ENCODE measurements at places on chromosomes 7 and 10.
A peak's percentile ranks its signal among the peaks of the same experiment; 100 is the strongest.

- DNase-seq, result no peak
These were observed 237.7 kb upstream of the PLXDC2 start for GRCh38 chr10:19578571-19578970.

GRCh38 chr10:133127291-133128125, 32.5 kb upstream of the KNDC1 start:
- no peak for DNase-seq

DNA sequence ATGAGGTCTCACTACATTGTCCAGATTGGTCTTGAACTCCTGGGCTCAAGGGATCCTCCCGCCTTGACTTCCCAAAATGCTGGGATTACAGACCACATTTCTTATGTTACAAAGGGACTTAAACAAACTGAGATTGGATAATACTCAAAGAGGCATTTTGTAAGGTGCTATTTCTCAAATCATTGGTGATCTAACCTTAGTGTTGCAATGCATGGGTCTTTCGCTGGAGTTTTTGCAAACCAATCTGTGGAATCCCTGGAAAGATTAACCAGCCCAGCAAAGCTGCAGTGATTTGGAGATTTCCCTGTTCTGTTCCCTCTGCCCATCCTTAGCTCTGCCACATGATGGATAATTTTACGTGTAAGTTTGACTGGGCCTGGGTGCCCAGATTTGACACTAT, 20.4 kb upstream of the ECHDC3 start:
- DNase-seq, result no peak

DNA sequence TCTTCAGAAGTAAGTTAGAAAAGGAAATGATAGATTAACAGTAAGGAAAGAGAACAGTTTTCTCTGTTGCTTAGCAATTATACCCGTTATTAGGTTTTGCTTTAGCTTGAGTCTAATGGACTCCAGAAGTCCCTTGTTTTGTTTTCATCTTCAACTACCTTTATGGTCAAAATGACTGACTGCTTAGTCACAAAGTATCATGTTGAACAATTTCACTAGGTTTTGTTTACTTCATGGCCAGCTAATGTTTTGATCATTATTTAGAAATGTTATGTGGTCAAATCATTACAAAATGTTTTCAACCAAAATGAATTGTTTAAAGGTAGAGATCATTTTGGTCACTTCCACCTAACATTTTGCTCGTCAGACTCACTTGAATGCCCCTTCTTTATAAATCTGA, 1.9 kb downstream of the UBN2 start:
- no peak for DNase-seq

GRCh38 chr7:20438694-20439376, 108.1 kb downstream of the ITGB8 start:
- peak; percentile 37 for DNase-seq

GRCh38 chr10:50585921-50586739, 37.6 kb downstream of the SGMS1 start:
- DNase-seq, result no peak

GRCh38 chr10:27153845-27154193, 365 bp downstream of the YME1L1 start:
- DNase-seq, result no peak

GRCh38 chr7:55097100-55097499, 78.3 kb downstream of the EGFR start:
- no peak for DNase-seq

DNA sequence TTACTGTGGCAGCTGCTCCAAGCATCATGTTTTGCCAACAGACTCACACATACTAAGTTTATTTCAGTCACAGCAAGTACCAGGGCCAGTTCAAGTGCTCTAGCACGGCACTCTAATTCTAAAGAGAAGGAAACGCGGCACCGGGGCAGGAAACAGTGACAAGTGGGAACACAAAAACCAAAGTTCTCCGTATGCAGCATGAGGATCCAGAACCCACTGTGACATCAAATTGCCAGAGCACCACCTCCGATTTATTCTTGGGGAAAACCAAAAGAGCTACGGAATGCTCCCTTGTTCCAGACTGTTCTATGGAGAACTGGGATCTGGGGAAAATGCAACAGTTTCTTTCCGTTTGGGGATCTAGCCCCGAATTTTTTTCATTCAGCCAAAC, 448 bp upstream of the PTER start:
- DNase-seq, result no peak

DNA sequence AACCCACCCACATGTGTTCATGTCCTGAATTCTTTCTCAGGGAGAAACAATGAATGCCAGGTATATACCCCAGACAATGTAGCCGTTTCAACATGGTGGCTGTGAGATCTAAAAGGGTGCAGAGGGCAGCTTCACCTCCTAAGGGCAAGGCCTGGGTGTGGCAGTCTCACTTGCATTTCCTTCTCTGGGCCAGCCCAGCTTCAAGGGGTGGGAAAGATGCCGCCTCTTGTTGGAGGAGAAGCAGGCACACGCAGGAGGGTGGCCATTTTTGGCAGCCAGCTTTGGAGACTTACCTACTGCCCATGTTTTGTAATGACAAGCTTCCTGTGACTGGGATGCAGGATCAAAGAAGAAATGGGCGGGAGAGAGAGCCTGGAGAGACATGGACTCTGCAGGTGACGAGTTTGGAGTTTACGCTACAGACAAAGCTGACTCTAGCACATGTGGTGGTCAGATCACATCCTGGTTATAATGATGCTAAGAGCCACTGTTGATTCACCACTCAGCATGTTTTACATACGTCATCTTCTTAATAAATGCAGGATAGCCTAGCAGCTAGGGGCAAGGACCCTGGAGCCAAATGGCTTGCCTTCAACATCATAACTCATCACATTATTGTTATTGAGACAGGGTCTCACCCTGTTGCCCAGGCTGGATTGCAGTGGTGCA, 116.6 kb downstream of the ANLN start:
- no peak for DNase-seq

GRCh38 chr10:21721000-21721665, 187.1 kb downstream of the MLLT10 start:
- no peak for DNase-seq

GRCh38 chr10:132607961-132608495, 70.4 kb downstream of the INPP5A start:
- DNase-seq, result no peak

- no peak for DNase-seq
These were observed 249.2 kb downstream of the SFMBT2 start for GRCh38 chr10:7161484-7162250.
